CD4-positive, alpha-beta memory T cell (primary cell): ENCODE measurements at places on chromosomes 13 and 19. TPM values are rescaled to one million over a fixed set of nuclear protein-coding genes. Genes with fewer than 3 reads are reported as not detected.

The LHB gene
- not detected for total RNA-seq

DNA sequence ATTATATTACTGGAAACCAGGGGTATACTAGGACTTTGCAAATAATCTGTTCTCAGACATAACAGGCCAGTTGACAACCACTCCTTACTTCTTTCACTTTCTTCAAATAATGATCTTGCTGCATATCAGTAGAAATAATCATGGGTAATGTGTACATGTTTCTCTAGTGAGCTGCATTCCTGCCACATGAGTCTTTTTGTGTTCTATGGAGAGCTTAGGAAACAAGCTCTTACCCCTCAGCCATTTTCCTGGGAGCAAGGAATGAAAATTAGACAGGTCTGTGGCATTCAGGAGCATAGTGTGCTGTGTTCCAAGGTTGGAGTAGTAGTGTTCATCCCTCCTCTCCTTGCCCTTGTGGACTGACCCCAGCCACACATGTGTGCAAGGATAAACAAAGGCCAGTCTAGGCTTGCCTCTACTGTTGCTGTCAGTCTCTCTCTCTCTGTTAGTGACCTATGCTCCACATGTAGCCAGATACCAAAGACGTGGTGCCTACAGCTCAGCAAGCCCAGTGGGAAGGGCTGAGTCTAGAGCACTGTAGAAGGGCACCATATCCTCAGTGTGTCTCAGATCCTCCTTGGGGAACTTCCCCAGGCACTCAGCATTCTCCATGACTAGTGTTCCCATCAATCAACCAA lies 11.5 kb upstream of the OXGR1 start:
- no peak for DNase-seq

The SWSAP1 gene
- 4.8 TPM for total RNA-seq

The ATP4A gene
- total RNA-seq = not detected

DNA sequence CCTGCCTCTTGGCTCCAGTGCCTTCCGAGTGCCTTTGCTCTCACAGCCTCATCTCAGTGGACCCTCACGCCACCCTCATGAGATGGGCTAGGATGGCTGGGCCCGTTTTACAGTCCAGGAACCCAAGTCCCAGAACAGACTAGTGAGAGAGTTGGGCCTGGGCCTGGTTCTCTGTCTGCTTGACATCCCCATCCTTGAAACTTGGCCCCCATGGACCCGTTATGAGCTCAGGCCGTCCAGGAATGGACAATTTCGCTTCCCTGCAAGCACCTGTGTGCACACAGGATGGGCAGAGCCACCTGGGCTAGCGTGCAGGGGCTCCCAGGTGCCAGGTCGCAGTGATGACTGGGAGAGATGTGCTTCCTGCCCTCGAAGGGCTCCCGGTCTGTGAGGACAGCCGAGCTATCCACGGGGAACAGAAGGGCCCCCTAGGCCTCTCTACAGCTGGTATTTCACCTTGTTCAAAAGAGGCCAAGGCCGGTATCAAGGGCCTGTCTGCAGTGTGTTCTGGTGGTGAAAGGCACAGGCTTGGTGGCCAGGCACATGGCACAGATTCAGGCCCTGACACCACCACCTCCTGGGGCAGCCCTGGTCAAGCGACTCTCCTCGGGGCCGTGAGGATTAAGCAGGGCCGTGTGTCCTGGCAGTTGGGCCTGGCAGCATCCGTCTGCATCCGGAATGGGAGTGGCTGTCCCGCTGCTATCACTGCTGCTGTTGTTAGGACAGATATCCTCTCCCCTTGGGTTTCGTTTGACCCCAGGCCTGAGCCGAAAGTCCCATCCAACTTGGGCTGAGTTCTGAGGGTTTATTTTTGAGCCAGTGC lies 38.9 kb downstream of the CAPN12 start:
- DNase-seq = no peak

GRCh38 chr13:32829676-32830335 lies 186.4 kb upstream of the KL start:
- DNase-seq = no peak

DNA sequence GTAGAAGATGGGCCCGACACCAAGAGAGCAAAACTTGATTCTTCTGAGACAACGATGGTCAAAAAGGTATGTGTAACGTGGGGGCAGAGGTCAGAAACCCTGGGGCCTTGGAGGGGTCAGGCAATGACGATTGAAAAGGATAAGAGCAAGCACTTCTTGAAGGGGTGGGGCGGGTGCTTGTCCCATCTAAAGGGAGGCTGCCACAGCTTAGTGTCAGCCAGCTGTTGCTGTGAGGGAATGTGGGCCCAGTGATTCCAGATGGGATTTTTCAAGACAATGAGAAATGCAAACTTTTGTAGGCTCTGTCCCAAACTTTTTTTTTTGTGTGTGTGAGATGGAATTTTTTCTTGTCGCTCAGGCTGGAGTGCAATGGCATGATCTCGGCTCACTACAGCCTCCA lies 24.5 kb downstream of the SAE1 start:
- no peak for DNase-seq

DNA sequence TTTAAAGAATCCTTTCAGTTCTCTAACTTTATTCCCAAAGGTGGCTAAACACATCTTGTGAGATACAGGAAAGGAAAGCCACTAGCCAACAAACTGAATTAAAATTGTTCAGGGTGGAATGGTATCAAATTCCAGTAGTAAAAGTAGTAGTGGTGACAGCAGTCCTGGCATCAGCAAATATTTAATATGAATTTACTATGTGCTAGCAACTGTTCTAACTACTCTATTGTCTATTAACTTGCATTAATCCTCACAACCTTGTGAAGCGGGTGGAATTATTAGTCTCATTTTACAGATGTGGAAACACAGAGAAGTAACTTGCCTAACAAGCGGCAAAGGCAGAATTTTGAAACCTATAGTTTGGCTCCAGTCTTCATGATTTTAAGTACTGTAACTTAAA lies 130.1 kb downstream of the KLF12 start:
- DNase-seq = no peak

DNA sequence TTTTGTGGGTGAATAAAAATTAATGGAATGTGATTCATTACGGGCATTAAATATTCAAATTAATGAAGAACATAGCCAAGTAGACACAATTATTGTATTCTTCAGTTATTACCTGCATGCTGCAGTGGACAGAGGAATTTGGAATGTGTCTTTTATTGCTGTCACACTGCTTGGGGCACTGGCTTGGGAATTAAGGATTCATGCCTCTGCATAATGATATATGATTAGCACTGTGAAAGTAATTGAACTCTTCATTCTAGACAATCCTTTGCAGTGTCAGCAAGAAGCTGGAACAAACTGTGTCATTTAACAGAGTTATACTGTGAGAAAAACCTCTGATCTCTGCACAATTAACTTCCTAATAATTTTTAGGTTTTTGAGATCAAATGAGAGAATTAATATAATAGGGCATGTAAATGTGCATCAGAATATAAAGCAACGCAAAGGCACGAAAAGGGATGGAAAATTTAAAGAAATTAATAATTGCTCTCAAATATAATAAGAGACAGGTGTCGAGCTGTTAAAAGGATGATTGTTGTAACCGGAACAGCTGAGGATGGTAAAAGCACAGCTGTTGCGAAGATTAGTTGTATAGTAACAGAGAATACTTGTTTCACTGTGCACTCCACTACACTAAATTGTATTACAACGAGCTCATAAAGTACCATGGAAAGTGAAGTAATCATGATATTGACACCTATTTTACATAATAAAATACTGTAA lies 235.1 kb upstream of the MIR17HG start:
- DNase-seq = no peak

The CAPN12 gene
- 16.8 TPM for total RNA-seq

The RXFP2 gene
- not detected for total RNA-seq

GRCh38 chr13:30881191-30881651 lies 24.9 kb upstream of the MEDAG start:
- no peak for DNase-seq

DNA sequence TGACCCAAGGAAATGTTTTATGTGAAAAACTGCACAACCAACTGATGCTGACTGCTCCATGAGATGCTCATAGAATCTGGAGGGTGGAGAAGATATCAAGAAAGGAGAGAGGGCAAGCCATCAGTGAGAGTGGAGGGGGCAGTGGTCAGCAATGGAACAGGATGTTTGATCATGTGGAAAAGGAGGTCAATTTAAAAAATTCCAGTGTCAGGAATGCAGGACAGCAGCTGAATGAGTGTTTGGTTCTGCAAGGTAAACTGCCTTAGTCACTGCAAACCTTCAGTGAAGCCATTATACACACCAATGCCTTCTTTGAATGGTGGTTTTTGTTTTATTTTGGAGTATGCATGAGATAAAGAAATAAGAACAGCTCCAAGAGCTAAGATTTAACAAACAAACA lies 121.5 kb downstream of the FGF14 start:
- DNase-seq = no peak

The TEX26 gene
- total RNA-seq = not detected

The LILRA1 gene
- not detected for total RNA-seq
